ENCODE measurements at places on chromosomes 7 and 10.

DNA sequence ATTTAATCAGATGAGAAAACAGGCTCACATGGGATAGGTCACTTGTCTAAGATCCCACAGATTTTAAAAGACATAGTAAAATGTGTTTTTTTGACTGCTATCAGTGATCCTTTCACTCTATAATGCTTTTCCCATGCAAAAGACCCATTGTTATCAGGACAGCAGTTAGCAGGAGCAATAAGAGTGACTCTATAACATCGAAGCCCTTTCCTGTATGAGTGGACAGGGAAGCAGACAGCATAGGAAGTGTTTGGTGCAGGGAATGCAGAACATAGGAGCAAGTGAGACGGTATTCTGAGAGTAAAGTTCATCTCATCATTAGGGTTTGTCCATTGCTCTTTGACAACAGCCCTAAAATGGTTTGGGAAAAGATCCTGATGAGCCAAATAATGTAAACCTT lies 68.5 kb downstream of the SLC25A13 start:
- DNase-seq, result no peak

- no peak for DNase-seq
Measured at GRCh38 chr7:55081068-55081467, 62.3 kb downstream of the EGFR start.

GRCh38 chr10:4006051-4006450 lies 221.0 kb upstream of the KLF6 start:
- peak; percentile 22 for DNase-seq

DNA sequence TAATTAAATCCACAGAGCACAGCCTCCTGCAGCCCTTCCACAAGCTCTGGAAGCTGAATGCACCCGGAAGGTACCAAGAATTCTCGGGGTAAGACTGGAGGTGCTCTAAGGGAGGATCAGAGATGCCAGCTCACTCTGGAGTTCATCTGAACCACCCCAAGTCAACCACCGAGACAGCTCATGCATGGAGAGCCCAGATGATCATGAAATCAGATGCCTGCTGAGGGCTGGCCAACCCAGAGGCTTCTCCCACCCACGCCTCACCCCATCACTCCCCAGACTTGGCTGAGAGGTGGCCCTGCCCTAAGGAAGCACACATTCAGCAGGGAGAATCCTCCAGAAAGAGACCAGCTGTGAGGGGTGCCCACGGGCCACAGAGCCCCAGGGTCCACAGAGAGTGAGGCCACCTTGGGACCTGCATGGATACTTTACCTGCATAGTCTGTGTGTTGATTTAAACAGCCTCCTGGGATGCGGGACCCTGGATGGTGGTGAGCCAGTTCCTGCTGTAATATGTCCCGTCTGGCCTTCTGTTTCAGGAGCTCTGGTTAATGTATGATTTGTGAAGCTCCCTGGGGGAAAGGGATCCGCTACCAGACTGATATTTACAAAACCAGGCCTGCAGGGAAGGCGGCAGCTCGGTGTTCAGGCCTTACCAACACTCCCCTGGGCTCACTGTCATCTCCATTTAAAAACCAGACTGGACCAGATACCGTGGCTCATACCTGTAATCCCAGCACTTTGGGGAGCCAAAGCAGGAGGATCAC lies 64.9 kb downstream of the INSIG1 start:
- DNase-seq, result no peak

DNA sequence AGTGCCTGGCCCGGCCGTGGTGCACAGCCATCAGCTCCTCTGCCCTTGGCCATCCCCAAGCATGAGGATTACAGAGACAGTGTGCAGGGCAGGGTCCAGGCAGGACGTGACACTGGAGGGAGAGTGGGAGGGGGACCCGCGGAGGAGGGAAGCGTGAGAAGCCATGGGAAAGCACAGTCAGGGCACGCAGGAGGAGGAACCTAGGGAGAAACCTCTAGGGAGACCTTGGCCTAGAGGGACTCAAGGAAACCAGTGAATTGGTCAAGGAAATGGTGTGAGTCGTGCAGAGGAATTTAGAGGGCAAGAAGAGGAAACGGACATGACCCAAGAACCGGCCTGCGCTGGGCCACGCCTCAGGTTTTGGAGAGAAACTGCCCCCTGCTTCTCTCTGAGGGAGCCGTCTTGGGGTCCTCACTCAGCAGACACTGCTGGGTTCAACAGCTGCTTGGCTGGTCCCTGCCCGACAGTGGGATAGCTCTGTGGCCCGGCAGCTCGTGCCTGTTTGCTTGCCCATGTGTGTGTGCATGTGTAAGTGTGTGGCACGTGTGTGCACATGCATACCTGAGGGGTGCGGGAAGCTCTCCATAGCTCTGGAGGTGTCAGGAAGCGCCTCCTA lies 3.2 kb downstream of the OPN4 start:
- DNase-seq, result no peak

GRCh38 chr7:77830649-77831355 lies 32.2 kb downstream of the PHTF2 start:
- DNase-seq, result no peak

Data from testis (tissue), 5 donors.